ENCODE measurements at places on chromosomes 16 and 17.

DNA sequence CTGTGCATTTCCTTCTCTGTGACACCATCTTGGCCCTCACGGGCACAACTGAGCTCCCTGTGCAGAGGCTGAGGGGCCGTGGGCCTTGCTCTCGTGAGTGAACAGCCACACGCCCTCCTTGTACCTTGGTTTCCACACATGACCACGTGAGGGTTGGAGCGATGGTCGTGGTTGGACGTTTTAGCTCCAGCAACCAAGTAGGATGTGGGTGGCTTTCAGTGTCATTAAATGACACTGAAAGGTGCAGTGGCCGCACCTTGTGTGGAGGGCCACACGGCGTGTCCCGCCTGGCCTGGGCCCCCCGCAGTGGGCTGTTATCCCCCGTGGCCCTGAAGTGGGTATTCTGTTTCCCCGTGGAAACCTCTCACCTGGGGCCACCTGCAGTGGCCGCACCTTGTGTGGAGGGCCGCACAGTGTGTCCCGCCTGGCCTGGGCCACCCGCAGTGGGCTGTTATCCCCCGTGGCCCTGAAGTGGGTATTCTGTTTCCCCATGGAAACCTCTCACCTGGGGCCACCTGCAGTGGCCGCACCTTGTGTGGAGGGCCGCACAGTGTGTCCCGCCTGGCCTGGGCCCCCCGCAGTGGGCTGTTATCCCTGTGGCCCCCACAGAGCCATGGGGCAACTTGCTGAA lies 28.2 kb downstream of the ACSF3 start:
- no peak for DNase-seq

- DNase-seq: no peak
These were observed 51.3 kb upstream of the IRX6 start for GRCh38 chr16:55272744-55273143.

GRCh38 chr17:1322480-1322879 lies 43.0 kb downstream of the TRARG1 start:
- DNase-seq: no peak

DNA sequence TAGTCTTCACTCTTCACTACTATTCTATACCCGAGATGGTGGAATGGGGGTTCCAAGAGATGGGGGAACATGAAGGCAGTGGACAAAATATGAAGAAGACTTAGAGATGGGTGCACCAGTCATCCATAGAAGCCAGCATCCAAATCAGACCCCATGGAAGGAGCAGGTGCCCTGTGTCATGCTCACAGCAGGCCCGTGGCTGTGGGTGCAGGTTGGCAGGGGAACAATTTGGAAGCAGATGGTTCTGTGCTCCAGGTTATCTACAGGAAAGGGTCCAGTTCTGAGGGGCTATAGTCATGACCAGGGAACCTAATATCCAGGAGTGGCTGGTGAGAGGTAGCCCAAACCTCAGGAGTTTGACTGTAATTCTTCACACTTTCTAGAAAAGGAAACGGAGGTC lies 9.6 kb upstream of the LPCAT2 start:
- DNase-seq: no peak

DNA sequence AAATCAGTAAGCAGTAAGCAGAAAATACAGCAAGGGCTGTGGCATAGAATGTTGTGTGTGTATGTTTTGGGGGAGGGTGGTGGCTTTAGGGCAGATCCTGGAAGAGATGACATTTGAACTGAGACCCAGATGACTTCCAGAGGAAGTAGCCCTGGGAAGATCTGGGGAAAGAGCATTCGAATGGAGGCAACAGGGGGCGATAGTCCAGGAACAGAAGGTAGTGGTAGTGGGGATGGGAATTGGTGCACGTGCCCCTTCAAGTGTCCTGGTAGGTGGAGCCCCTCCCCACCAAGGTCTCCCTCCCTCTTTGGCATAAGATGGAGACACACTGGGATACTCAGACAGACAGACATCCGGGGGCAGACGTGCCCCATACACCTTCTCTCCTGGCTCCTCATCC lies 14.1 kb downstream of the ARHGEF15 start:
- DNase-seq: no peak

DNA sequence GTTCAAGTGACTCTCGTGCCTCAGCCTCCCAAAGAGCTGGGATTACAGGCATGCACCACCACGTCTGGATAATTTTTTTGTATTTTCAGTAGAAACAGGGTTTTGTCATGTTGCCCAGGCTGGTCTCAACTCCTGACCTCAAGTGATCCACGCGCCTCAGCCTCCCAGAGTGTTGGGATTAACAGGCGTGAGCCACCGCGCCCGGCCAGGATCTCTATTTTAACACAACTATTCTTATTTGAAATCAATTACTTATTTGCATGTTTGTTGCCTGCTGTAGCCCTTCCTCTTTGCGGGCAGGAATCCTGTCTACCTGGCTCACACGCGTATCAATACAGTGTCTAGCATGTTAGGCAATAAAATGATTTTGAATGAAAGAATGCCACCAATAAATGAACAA lies 818 bp upstream of the CNEP1R1 start:
- DNase-seq: no peak

DNA sequence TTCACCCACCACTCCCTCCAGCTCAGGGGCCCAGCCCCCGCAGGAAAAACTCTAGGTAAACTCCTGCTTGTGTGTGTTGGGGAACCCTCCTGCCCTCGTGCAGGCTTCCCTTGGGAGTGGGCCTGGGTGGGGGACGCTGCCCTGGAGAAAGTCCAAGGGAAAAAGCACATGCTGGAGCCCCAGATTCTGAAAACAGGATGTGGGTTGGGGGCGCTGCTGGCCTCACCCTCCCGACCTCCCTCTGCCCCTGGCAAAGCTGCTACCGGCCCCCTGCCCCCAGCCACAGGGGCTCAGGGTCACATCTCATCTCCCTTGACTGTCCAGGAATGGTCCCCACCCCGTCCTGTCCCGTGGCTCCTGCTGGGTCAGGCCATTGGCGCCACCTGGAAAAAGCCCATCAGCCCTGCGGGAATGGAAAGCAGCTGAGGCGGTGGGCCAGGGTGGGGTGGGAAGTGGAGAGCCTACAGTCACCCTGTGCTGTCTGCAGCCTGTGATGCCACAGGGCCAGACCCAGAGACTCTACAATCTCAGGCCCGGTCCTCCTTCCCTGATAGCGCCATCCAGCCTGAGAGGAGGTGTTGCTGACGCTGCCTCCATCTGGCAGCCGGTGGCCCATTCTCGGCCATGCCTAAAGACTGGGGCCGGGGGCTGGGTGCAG lies 2.5 kb upstream of the GJD3 start:
- no peak for DNase-seq

- no peak for DNase-seq
These were observed 202.1 kb upstream of the IRX3 start for GRCh38 chr16:54488729-54489128.

DNA sequence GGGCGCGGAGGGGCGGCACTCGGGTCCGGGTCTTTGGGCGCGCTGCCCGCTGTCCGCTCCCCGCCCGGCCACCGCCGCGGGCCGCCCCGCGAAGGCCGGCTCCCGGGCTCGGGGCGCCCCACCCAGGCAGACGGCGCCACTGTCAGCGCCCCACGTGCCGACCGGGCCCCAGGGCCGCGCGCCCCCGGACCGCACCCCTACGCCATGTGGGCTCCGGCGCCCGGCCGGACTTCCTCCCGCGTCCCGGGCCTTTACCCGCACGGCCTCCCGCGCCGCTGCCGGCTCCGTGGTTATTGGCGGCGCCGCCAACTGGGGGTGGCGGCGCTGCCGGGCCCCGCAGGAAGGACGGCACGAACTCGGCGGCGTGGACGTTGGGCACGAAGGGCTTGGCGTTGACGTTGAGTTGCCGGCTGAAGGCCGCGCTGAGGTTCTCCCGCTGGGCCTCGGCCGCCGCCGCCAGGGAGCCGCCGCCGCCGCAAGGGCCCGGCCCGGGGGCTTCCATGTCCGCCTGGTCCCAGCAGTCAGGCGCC lies 577 bp downstream of the GSPT1 start:
- DNase-seq: no peak

GRCh38 chr17:72715906-72716572 lies 376.4 kb downstream of the SLC39A11 start:
- DNase-seq: no peak

DNA sequence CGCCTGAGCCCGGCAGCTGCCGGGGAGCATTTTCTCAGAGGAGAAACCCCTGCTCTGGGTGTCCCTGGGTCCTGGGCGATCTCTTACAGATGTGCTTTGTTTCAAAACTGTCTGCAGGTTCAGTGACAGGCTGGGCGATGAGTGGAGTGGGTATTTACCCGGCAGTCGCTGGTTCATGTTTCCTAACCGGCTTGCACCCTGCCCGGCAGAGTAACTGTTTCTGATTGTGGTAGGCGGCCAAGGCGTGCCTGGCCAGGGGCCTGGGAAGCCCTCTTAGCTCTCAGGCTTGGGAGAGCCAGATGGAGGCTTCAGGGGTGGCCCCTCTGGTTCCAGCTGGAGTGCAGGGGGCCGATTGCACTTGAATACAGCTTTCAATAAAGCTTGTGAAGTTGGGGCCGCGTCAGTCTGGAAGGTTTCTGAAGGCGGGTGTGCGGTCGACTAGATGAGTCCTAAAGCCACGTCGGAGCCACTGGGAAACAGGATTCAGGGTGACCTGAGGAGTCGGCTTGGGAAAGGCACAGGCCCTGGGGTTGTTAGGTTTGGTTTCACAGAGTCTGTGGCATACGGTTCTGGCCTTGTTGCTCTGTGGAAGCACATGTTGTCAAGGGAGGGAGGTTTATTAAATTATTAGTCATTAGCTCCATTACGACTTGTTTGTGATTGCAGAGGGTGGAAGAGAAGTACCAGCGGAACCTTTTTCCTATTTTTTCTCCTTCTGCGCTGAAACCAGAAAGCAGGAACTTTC lies 1.4 kb downstream of the BAIAP2 start:
- DNase-seq: no peak

DNA sequence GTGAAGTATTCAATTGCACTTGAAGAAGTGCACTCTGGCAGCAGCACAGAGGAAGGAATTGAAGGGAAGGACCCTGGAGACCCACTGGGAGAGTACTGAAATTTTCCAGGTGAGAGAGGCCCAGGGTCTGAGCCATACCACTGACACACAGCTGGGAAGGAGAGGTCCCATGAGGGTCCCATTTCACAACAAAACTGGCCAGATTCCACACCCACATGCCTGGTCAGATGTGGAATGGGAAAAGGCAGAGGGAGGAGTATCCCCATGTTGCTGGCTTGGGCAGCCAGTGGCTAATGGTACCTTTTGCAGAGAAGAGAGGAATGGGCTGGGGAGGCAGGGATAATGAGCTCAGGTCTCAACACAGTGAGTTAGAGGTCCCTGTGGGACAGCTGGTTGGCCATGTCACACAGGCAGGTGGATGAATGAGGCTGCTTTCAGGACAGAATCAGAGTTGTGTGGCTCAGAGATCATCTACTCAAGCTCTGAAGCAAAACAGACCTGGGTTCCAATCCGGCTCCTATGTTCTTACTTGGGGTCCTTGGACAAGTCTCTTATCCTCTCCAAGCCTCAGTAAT lies 26.2 kb upstream of the NGFR start:
- DNase-seq: no peak

DNA sequence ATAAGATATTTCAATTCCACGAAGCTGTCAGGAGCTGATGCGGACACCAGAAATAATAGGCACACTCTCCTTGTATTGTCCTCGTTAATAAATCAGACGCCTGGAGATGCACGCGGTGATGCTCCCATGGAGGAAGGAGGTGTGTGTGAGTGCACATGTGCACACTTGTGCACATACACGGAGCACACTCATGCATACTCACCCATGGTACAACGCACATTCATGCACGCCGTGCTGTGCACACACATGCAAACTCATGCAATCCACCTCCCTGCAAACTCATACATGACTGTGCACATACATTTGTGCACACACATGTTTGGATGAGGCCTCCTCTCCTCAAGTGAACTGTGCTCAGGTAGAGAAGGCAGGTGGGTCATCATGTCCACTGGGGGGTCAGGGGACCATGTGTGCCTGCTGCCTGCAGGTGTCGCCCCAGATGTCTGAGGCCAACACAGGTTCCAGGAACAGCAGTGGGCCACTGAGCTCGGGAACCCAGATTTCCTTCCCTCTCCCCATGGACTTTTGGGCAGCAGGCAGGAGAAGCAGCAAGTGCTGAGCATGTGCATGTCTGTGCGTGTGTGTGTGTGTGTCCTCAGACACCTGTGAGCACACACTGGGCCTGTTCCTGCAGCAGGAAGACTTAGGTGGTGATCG lies 165.3 kb downstream of the SDK2 start:
- no peak for DNase-seq

GRCh38 chr16:31507617-31507928 lies 618 bp downstream of the RUSF1 start:
- no peak for DNase-seq

- no peak for DNase-seq
These were observed 29.3 kb downstream of the GOSR1 start for GRCh38 chr17:30506481-30506880.
